WTC11 (cell line): ENCODE measurements at places on chromosomes 1 and 21.

- no peak for DNase-seq
Observed at GRCh38 chr1:168057921-168058320, 78.8 kb downstream of the GPR161 start.

- no peak for DNase-seq
Observed at GRCh38 chr1:225891229-225891972, 2.5 kb upstream of the LEFTY1 start.

GRCh38 chr1:14098294-14098913 lies 398.4 kb downstream of the PRDM2 start:
- no peak for DNase-seq

DNA sequence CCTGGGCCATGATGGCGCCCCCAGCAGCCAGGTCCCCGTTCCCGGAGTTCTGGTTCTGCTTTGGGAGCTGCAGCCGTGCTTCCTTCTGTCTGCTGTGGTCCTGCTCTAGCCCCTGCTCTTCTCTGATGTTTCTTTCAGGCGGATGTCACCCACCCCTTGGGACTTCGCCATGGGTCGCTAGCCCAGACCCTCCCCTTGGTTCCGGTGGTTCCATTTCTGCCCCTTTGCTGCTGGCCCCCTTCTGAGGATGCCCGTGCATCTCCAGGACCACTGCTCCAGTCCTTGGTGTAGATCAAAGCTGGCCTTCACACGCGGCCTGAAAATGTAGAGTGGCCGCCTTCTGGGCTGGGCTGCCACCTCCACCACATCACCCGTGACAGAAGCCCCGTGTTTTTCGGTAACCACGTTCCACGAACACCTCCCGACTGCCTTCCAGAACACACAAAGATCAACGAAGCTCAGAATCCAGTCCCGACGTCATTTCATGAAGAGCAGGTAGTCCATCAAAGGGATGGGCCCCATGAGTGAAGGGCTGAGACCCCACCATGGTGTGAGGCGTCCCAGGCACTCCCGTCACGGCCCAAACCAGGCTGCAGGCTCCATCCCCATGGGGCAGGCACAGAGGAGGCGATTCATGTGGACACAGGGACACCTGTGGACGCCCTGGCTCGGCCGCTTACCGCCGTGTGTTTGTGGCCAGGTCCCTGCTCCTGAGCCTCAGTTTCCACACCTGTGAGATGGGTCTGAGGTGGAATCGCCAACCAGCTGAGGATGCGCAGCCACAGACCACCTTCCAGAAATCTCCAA lies 24.4 kb downstream of the KRTAP10-1 start:
- no peak for DNase-seq

DNA sequence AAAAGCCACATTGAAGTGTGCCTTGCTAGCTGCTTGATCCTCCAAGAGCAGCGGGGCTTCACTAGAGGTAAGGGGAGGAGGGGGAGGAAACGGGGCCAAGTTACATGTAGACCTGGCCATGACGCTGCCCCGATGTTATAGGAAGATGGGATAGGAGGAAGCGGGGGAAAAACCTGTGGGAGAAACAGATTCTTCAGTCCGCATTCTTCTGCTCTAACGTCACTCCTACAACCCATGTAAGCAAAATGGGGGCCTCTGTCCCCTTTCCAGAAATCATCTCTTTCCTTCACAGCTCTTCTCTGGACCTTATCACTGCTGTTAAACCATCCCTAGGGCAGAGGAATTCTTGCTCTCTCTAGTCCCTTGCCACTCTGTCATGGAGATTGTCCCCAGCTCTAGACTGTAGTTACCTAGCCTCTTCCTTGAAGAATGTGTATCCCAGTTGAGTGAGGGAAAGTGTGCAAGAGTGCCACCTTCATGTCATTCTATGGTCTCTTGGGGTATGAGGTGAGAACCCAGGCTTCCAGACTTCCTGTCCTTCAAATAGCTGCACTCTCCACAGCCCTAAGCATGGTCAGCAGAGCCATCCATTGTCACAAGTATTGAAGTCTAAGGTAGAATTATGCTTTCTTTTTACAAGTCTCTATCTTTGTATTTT lies 11.4 kb downstream of the PLEKHO1 start:
- no peak for DNase-seq

DNA sequence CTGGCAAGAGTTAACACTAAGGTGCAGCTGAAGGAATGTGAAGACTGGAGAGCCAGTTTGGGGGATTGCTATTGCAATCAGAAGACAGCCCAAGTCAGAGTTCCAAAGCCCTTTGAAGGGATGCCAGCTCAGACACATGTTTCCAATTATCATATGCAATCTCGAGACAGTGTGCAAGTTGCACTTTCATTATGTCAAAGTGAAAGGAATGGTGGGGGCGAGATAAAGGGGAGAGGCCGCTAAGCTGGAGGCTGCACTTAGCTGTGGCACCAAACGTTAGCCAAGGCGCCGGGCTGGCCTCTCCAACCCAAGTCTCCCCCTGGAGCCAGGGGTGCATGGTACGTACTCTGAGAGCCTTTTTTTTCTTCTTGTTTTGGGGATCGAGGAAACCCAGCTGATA lies 58.0 kb downstream of the NGF start:
- no peak for DNase-seq

DNA sequence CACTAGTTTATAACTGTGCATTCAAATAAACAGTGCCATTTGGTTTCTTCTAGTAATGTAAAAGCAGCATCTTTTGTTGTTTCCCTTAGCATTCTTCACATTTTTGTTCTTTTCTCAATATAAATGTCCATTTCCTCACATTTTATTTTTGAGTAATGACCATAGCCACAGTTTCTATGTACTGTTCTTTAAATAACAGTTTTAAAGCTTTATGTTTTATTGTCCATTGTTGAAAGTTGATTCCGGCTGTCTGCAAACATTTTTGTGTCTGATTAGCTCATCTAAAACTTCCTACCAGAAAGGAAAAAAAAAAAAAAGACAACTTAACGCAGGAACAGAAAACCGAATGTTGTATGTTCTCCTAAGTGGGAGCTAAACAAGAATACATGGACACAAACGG lies 139.7 kb downstream of the MAGI3 start:
- no peak for DNase-seq

DNA sequence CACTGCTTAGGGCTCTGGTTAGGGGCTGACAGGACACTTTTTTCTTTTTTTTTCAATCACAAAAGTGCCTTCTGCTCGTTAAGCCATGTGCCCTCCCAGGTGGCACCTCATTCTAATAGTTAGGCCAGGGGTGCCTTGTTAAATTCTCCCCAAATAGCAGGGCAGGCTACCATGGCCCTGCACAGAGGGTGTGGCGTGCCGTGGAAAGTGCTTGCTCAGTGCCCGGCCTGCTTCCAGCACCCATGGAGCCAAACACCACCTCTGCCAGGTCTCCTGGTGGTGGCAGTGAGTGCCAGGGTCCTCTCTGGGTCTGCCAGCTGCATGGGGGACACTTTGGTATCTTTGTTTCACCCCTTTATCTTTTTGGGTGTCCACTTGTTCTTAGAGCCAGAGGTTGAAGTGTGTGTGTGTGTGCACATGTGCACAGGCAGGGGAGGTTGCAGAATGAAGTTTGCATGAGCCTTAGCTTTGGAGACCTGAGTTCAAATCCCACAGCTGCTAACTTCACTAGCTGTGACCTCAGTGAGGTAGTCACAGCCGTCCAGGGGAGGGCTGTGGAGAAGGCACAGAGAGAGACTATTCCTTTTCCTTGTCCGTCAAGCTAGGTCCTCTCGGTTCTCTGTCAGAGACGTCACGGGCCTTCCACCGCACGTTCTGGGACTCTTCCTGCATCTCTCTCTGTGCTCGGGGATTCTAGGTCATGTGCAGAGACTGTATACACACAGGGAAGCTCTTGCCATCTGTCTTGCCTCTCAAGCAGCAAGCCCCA lies 39.9 kb upstream of the CSF3R start:
- no peak for DNase-seq

DNA sequence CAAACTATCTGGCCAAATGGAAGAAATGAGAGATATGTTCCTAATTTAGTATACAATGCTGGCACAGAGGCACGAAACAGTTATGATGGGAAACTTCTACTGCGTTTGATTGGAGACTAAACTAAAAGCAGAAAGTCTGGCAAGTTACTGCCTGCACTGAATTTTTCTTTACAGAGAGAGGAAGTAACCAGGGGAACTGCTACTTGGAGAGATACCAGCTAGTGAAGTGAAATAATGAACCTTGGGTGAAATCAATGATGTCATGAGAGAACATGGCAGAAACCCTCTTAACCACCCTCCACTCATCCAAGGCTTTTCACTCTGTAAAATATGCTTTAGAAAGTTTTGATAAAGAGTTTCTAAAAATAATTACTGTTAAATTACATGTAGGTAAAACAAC lies 29.3 kb downstream of the NIBAN1 start:
- DNase-seq = no peak

GRCh38 chr1:41586230-41586629 lies 101.7 kb upstream of the EDN2 start:
- DNase-seq = no peak

- DNase-seq = no peak
Observed at GRCh38 chr1:52862666-52863458, 20.3 kb downstream of the ZYG11A start.
